ENCODE measurements at places on chromosomes 4 and X.

DNA sequence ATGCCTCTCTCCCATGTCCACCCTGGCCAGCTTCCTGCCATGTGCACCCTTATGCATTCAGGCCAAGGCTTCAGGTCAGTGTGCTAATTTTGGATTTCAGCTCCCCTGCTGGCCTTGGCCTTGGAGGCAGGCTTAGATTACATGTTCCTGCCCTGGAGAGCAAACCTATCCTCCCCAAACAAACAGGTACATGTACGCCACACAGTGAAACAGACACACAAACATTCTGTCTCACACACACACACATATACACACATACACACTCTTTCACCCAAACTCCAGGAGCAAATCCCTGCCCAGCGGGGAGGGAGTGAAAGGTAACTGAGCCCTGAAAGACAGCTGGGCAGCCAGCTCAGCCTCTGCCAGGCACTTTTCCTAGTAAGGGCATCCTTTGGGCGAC is 62.7 kb upstream of the ARHGAP36 start:
- DNase-seq = no peak

GRCh38 chr4:3218824-3219760 is 29.9 kb upstream of the MSANTD1 start:
- no peak for DNase-seq

DNA sequence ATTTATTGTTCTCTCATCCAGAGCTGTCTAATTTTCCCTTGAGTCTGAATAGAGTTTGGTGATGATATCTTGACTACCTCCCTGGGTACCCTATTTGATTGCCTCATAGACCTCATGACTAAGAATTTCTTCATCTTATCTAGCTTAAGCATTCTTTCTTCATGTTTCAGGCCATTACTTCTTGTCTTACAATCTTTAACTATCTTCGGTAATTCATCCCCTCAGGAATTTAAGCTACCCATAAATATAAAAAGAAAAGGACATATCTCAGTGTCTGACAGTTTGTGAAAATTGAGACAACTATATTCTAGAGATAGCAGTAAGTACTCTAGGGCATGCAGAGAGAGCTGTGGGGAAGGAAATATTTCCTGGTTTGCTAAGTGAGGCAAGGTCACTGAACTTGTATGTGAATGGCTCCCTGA is 466.1 kb upstream of the GRID2 start:
- DNase-seq = no peak

GRCh38 chrX:136829413-136829812 is 48.7 kb upstream of the ARHGEF6 start:
- DNase-seq = no peak

DNA sequence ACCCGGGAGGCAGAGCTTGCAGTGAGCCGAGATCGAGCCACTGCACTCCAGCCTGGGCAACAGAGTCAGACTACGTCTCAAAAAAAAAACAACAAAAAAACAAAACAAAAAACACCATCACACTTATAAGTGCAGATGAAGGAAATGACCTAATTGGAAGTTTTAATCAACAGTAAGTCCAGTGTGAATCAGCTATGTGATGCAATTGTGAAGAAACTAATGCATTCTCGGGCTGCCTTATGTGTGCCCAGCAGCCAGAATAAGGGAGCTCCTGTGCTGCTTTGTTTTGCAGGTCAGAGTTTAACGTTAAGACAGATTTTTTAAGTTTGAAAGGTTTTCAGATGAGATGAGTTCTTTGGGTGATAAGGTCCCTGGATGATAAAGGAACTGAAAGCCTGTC is 10.8 kb downstream of the DAPP1 start:
- DNase-seq = no peak

- DNase-seq = no peak
Observed at GRCh38 chrX:109952985-109953905, 49.7 kb upstream of the TMEM164 start.

- no peak for DNase-seq
Observed at GRCh38 chrX:97938706-97939105, 1055.0 kb downstream of the RPA4 start.

DNA sequence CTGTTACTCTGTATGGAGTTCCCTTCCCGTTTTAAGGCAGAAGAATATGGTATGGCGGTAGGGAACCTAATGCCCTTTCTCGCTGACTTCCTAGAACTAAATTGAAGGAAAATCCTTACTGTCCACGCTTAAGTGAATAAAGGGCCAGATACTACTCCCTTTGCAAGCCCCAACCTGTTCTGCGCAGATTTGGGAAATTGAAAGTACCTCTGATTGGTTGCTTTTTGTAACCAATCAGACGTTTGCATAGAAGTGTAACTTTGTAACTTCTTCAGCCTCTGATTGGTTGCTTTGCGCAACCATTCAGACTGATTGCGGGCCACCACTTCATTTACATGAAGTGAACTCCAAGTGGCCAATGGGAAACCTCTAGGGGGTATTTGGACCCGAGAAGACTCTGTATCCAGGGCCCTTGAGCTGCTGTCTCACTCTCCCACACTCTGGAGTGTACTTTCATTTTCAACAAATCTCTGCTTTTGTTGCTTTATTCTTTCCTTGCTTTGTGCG is 1.2 kb upstream of the TMEM33 start:
- no peak for DNase-seq

DNA sequence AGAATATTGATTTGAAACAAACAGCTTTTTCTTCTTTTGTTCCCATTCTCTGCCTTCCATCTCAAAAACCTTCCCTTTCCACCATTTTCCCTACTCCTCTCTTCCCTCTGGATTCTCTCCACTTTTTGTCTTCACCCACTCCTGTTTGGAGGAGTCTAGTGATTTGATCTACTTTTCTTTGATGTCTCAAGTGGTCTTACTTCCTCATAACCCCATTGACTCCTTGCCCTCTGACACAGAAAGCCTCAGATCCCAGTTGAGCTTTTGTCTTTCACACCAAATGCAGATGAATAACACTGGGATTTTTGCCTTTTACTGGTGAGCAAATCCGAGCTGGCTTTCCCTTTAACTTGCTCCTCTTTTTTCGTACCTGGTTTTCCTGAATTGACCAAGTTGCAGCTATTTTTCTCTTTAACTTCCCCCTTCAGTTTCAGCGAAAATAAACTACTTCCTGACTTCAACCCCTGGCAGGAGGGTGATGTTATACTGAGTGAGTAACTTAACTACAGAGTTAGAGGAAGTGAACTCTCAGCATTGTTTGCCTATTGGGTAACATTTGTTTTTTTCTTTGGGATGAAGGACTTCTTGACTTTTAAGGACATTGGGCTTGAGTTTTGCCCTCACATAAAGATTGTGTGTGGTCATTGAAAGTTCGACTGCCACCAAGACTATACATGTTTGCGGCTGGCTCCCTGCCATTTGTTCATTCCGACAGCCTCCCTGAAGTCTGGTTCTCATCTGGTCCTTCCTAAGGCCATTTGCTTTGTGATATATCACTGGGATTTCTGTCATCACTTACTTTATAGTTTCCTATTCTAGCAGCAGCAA is 392.8 kb upstream of the NR3C2 start:
- DNase-seq = no peak

GRCh38 chr4:188041721-188042120 is 46.1 kb downstream of the ZFP42 start:
- DNase-seq = no peak

- no peak for DNase-seq
Observed at GRCh38 chr4:91256043-91256442, 1047.7 kb upstream of the GRID2 start.

DNA sequence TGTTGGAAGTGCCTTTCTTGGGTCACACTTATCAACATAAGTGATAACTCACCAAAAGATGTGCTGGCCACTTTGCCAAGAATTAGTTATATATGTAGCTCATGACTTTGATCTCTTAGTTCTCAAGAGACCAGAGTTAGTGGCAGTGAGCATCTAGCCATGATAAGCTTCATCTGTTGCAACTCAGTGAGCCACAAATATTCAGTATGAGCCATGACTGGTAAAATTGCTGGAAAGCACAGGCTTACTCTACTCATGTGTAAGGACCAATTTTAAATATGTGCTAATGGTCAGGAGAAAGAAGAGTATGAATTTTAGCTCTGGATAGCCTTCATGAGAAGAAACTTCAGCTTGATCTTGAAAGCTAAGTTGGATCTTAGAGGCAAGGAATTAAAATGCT is 59.4 kb upstream of the TLL1 start:
- DNase-seq = no peak

GRCh38 chrX:30957753-30958152 is 68.7 kb upstream of the TAB3 start:
- DNase-seq = no peak

DNA sequence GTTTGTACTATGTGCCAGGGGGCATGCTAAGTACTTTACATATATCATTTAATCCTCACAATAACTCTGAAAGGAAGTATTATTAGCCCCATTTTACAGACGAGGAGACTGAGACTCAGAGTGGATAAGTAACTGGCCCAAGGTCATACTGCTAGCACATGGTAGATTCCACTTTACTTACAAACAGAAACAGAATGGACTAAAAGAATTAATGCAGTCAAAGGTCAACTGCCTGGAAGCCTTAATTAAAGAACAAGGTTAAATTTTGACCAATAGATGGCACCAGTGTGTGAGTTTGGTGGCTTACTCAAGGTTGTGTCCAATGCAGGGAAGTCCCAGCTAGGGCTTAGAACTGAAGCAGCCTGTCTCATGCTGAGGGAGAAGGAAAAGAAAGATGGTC is 4.7 kb downstream of the RIPPLY1 start:
- no peak for DNase-seq

GRCh38 chrX:56728321-56728720 is 722 bp upstream of the NBDY start:
- no peak for DNase-seq

GRCh38 chr4:135277068-135277979 is 1075.7 kb upstream of the PABPC4L start:
- no peak for DNase-seq

- no peak for DNase-seq
Observed at GRCh38 chr4:118221227-118221800, 131.5 kb downstream of the PRSS12 start.

GRCh38 chrX:139751053-139751452 is 43.1 kb upstream of the MCF2 start:
- no peak for DNase-seq

- no peak for DNase-seq
Observed at GRCh38 chr4:34878961-34879360, 1365.4 kb downstream of the ARAP2 start.

DNA sequence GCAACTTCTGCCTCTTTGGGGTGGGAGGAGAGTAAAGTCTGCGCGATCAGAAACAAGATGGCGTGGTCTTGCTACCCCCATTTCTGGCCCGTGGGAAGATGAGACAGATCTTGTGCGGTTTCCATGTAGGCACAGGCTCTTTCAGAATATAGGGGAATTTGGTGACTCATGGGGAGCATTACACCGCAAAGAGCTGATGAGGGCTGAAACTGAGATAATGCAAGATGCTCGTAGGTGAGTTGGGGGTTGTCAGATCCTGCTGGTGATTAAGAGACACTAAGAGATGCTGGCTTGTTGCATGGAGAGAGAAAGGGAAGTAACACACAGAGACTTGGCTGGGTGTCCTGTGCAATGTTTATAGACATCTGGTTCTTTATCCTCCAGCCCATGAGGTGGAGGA is 1.5 kb downstream of the EVC start:
- no peak for DNase-seq

GRCh38 chr4:124941267-124941666 is 228.7 kb upstream of the ANKRD50 start:
- DNase-seq = no peak

DNA sequence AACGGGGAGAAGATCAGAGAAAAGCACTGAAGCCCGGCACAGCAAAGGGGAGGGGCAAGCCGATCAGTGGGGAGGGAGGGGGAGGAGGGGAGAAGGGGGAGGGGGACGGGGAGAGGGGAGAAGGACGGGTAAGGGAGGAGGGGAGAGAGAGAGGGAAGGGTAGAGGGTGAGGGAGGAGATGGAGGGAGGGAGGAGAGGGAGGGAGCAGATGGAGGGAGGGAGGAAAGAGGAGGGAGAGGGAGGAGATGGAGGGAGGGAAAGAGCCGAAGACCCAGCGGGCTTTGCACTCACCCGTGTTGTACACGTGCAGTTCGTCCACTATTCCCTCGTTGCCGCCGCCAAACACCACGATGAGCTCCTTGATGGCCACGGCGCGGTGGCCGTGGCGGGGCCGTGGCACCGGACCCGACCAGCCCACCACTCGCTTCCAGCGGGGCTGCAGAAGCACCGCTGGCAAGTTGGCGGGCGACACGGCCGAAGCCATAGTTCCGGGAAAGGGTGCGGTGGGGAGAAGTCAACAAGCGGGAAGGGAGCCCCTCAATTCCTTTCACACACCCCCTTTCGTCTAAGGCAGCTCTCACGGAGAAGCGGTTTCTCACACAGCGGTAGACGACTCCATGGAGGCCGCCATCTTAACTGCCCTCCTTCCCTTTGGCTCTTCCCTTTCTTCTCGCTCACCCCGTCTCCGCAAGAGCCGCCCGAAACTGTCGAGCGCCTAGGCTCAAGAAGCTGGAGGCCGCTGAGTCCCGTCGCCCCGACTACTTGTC is 1.1 kb downstream of the HCFC1 start:
- DNase-seq = no peak

- DNase-seq = no peak
Observed at GRCh38 chr4:139331185-139331584, 28.9 kb upstream of the NDUFC1 start.

DNA sequence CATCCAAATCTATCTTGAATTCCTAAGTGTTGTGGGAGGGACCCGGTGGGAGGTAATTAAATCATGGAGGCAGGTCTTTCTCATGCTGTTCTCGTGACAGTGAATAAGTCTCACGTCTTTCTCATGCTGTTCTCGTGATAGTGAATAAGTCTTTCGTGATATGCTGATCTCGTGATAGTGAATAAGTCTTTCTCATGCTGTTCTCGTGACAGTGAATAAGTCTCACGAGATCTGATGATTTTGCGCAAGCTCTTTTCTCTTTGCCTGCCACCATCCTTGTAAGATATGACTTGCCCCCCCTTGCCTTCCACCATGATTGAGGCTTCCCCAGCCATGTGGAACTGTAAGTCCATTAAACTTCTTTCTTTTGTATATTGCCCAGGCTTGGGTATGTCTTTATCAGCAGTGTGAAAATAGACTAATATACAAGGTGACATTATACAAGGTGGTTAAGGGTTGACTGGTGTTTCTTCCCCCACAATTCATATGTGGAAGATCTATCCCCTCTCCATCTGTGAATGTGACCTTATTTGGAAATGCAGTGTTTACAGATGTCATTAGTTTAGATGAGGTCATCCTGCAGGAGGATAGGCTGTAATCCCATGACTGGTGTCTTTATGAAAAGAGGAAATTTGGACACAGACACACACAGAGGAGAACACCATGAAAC is 27.6 kb downstream of the ARSD start:
- DNase-seq = no peak

DNA sequence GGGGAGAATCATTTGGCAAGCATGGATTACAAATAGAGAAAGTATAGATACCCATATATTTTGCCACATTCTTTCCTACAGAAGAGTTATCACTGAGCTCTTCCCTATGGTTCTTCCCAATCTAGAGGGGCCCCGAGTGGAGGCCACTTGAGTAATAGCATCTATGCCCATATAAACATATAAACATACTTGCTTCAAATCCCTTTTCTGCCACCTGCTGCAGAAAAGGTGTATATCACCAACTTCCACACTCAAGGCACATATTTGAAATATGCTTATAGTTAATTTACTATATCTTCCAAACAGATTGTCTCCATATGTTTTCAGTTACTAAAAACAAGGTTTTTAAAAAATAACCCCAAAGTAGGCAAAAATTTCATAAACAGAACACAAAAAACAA is 642.8 kb upstream of the DIPK2B start:
- DNase-seq = no peak

Measured in stimulated activated CD4-positive, alpha-beta T cell treated with anti-CD3 and anti-CD28 coated beads, Interleukin-4, amount 100 ng/mL, for 1 hour (primary cell).